ENCODE measurements at places on chromosomes 11 and 22. TPM values are rescaled to one million over a fixed set of nuclear protein-coding genes. Genes with fewer than 3 reads are reported as not detected.
A peak's percentile ranks its signal among the peaks of the same experiment; 100 is the strongest.

GRCh38 chr11:133082841-133083488 is 449.3 kb downstream of the OPCML start:
- DNase-seq: peak; percentile 40

DNA sequence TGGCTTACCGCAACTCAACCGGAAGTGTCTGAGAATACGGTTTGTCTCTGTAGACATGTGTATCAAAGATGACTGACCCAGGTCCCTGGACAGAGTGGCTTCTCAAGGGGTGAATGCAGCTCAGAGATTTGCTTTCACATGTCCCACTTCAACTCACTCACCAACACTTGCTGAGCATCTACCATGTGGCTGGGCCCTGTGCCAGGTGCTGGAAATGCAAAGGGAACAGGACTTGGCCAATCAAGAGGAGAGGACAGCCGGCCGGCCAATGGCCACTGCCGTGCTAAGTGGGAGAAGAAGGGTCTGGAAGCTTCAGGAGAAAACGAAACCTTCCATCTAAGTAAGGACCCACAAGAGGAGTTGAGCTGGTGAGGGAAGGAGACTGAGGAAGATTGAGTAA is 151.3 kb downstream of the CEP164 start:
- no peak for DNase-seq

GRCh38 chr11:131311776-131312514 is 58.5 kb upstream of the NTM start:
- DNase-seq: no peak

GRCh38 chr11:133663135-133663985 is 131.1 kb upstream of the OPCML start:
- no peak for DNase-seq

DNA sequence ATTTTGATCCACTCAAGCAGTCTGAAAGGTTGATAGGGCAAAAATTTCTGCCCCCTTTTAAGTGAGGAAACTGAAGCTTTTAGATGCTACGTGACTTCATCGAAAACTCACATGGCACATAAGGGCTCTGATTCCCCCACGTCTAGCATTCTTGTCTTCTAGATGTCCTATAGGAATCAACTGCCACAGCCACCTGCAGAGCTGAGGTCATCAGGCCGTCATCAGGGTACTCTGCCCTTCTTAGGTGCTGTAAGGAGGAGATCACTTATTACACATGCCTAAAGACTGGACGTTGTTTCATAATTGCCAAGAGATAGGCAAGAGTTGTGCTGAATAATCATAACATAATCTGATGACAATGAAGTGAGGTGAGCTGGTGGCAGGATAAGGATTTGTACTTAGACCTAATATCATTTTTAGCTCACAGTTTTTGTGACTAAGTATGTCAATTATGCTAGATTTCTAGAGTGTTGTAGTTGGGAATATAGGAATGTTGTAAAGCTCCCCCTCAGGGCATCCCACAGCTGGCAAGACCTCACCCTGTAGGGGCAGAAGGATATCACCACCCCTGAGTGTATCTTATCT is 349.4 kb downstream of the METTL15 start:
- no peak for DNase-seq

DNA sequence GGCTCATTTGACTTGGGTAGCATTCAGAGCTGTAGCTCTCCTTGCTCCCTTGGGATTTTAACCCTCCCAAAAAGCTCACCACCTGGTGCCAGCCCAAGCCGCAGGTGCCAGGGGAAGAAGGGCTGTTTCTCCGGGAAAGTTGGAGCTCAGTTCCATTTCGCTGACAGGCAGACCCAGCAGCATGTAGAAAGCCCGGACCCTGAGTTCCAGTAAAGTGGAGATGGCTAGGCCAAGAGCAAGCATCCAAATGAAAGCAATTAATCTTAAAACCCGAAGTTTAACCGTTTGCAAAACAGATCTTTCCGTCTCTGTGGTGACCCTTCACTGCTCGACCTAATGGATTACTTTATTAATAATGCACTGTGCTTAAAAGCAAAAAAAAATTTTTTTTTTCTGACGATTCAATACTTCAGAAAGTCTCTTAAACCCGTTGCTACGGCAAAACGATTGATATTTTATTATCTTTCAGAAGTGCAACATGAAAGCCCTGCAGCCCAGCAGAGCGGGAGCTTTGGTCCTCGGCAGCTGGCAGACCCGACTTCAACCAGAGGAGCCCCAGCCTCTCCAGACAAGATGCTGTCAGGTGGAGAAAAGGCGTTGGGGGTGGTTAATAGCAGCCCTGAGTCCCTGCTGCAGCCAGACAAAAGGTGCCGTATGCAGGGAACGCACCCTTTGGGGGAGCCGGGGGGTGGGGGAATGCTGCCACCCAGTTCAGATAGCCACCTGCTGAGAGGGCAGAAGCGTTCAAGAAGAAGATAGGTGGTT is 3.3 kb downstream of the LMO1 start:
- no peak for DNase-seq

DNA sequence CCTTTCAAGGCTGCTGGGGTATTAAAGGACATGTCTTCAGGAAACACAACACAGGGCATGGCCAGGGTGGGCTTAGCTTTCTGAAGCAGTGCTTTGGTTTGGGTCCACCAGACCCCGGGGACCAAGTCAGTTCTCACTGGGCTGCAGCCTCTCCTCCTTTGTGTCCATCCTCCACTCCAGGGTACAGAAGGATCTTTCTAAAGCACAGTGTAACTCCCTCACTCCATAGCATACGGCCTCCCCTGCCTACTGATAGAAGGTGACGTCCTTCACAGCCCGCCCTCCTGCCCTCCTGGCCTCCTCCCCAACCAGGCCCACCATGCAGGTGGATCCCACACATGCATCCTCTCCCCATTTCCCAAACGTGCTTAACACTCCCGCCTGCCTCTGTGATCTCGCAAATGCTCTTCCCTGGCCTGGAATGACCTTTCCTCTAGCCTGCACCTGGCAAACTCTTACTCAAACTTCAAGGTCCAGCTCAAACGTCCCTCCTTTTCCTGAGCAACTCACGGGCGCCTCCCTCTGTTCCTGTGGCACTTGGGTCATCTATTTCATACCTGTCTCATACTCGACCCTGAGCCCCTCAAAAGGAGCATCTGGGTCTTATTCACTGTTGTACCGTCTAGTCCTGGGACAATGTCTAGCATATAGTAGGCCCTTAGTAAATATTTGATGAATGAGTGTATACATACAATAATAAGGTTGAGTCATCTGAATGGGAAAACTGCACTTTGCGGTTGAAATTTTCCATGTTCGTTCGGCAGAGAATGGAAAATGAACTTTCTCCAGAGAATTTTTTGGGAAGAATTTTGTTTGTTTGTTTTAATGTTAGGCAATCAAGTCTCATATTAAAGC is 187.7 kb downstream of the EFCAB6 start:
- DNase-seq: peak; percentile 63

DNA sequence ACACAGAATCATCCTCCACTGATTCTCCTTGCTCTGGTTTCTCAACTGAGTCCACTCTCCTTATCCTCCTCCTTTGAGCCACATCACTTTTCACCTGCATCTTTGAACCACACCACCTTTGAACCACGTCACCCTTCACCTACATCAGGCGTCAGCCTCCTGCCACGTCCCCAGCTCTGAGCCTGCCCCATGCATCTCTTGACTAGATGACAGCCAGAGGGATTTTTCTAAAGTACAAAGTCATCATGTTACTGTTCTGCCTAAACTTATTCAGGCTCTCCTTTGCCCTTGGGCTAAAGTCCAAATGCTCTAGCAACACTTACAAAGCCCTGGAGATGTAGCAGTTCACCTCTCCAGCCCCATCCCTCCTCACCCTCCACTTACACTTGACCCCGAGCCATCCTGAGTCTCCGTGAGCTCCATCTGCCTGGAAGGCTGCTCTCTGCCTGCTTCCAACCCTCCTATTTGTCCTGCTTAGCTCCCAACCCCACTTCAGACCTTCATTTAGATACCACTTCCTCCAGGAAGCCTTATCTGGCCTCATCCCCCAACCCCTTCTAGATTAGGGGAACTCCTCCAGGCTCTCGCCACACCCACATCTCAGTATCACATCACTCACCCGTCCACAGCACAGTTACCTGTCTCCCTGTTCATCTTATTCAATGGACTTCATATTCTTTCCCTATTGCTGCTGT is 3.7 kb upstream of the MS4A10 start:
- DNase-seq: no peak

GRCh38 chr11:118527109-118527508 is at the start of gene TTC36:
Gene TTC36, plus strand, starts transcription at chr11:118527474. Its CDS starts 21 bp downstream, at chr11:118527495.
- DNase-seq: no peak

- DNase-seq: no peak
Observed at GRCh38 chr22:30582788-30583545, 8.5 kb upstream of the GAL3ST1 start.

DNA sequence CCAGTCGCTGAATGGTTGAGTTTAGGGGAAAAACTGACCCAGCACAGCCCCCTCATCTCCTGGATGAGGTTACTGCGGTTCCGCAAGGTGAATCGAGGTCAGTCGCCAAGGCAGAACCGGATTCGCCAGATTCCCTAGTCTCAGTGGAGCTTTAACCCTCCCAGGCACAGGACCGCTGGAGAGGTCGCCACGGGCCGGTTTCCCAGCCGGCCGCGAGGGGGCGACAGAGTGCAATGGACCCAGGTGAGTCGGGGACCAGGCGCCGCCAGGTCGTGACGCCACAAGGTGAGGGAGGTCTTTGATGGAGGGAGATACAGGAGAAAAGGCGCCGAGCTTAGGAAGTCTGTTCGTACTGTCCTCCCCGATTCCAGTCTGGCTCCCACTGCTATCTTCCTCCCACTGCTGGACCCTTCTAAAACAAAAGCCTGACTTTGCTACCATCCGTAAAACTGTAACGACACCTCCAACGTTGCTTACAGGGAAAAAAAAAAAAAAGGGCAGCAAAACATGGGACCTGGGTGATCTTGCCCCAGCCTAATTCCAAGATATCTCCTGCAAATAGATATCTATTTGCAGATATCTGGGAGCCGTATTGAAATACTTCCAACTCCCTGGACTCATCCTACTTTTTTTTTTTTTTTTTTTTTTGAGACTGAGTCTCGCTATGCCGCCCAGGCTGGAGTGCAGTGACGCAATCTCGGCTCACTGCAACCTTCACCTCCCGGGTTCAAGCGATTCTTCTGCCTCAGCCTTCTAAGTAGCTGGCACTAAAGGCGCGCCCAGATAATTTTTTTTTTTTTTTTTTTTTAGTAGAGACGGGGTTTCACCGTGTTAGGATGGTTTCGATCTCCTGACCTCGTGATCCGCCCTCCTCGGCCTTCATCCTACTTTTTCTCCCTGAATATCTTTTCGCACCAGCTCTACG is 1.4 kb upstream of the GGA1 start:
- DNase-seq: peak; percentile 49

- no peak for DNase-seq
Observed at GRCh38 chr22:31096657-31097279, 10.6 kb downstream of the SELENOM start.

DNA sequence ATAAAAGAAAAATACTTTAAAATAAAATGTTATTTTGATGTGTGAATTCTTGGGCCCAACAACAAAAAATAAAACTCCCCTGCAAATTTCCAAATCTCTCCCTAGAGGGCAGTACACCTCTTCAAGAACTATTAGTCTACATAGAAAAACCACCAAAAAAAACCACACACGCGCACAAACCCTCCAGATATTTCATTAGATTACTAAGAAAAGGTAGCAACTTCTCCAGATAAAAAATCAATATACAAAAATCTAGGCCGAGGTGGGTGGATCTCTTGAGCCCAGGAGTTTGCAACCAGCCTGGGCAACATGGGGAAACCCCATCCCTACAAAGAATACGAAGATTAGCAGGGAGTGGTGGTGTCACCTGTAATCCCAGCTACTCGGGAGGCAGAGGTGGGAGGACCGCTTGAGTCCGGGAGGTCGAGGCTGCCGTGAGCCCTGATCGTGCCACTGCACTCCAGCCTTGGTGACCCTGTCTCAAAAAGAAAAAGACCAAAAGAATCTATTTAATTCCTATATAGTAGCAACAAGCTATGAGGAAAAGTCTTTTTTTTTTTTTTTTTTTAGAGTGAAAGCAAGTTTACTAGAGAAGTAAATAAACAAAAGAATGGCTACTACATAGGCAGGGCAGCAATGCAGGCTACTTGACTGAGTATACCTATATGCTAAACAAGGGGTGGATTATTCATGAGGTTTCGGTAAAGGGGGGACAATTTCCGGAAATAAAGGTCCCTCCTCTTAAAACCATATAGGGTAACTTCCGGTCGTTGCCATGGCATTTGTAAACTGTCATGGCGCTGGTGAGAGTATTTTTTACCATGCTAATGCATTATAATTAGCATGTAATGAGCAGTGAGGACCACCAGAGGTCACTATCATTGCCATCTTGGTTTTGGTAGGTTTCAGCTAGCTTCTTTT is 13.1 kb downstream of the B3GNT6 start:
- peak; percentile 91 for DNase-seq

GRCh38 chr11:124222407-124222806 is 18.5 kb upstream of the OR8G1 start:
- no peak for DNase-seq

- DNase-seq: no peak
Observed at GRCh38 chr11:63022441-63022840, 6.8 kb upstream of the SLC22A8 start.

DNA sequence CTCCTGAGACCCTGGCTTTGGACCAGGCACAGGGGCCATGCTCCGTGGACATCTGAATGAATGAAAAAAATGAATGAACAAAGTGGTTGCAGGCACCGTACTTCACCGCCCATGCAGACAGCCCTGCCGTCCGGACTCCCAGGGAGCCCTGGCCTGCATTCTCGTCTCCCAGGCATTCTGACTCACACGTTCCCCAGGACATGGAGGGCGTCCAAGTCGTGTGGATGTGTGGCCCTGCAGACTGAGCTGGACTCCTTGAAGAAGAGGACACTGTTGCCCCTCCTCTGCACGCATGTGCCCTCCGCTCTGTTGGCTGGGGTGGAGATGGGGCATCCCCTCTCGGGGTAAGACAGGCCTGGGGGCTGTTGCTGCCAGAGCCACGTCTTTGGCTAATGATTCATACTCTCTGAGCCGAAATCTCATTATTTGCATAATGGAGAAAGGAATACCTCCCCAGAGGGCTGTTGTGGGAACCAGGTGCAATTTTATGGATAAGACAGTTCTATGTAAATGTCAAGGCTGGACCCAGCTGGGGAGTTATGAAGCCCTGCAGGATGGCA is 49.7 kb downstream of the RTL6 start:
- peak; percentile 94 for DNase-seq

The PRAME gene
- total RNA-seq: 1.9 TPM

The LRRC10B gene
- not detected for total RNA-seq

The DDTL gene
- 1.5 TPM for total RNA-seq

The CCDC87 gene
- 0.04 TPM for total RNA-seq

The PIH1D2 gene
- 2.1 TPM for total RNA-seq

The MMP1 gene
- total RNA-seq: 2.8 TPM

The KRTAP5-7 gene
- total RNA-seq: not detected
